ENCODE measurements at places on chromosomes 12 and 14.
A peak's percentile ranks its signal among the peaks of the same experiment; 100 is the strongest.

- no peak for DNase-seq
Observed at GRCh38 chr14:106120101-106120500, 593.7 kb downstream of the TMEM121 start.

DNA sequence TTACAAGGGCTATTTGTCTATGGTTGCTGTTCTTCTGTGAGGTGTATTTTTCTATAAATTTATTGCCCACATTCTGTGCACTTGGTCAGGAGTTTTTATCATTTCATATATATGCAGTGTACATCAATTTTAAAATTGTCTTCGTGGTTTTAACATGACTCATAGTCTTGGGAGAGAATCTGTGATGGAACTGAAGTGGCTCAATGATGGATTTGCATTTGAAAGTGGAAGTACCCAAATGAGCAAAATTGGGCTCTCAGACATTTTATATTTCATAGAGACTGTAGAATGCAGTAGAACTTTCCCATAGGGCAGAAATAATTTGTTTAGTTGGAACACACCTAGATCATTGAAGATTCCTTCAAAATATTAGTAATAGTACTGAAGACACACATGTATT, 1.9 kb upstream of the SCFD1 start:
- peak; percentile 33 for DNase-seq

GRCh38 chr12:98533723-98534251, 18.4 kb downstream of the TMPO start:
- DNase-seq, result peak; percentile 44

DNA sequence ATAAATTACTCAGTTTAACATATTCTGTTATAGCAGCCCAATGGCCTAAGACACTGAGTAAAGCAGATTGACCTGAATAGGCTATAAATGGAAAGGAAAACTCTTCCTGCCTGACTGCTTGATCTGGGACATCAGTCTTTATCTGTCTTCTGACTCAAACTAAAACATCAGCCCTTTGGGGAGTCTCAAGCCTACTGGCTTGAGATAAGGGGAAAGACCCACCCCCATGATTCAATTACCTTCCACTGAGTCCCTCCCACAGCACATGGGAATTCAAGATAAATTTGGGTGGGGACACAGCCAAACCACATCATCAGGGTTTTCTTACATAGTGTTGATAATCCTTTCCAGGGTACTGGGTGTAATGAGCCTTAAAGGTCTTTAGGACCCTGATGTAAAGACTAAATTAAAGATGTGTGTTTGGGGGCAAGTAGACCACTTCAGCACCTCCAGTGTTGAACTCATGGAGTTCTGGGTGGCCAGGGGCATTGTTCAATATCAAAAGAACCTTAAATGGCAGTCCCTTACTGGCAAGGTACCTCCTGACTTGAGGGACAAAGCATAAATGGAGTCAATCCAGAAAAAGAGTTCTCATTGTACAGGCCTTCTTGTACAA, 67.8 kb downstream of the TSHR start:
- DNase-seq, result no peak

DNA sequence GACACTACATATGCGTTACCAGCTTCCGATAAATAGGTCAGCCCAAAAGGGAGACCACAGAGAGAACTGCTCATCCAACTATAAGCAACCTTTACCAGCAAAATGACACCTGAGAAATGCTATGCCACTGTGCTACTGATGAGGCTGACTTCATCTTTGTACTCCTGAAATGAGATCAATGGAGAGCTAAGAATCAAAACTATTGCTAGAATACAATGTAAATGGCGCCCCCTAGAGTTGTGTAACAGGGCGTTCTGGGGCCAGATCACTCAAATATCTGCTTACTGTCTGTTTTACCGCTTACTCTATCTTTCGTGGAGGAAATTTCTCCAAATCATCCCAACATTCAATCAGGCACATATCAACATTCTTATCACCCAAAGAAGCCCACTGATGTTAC, 4.6 kb downstream of the ZNF384 start:
- no peak for DNase-seq

DNA sequence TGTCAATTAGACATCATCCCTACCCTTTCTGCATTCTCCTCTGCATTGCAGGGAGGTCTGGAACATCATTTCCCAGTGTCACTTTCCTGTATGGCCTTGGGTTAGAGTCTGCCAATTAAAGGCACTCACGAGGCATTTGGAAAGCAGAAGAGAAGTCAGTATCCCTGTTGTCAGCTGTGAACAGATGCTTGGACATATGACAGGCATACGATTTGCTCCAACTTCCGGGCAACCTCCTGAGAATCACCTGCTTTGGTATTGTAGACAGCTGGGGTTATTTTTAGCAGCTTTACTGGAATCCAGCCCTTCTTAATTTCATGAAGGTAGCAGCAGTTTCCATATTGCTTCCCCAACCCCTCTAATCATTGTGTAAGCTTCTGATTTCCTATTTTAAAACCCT, 88.7 kb upstream of the DHRS4 start:
- DNase-seq, result no peak

DNA sequence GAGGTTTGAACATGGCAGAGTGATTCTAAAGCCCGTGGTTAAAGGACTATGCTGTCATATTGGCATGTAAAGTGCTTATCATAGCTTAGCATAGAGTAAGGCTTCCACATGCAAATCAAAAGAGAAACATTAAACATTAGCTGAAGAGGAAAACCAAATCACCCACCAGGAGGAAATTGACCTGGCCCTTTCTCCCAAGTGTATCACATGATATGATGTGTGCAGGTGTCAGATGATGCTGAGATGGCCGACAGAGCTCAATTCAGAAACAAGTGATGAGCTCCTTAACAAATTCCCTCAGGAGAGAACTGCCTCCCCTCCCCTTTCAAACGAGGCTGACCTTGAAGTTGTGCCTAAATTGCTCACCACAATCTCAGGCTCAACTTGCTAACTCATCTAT, 217.1 kb upstream of the BTG1 start:
- DNase-seq, result no peak

DNA sequence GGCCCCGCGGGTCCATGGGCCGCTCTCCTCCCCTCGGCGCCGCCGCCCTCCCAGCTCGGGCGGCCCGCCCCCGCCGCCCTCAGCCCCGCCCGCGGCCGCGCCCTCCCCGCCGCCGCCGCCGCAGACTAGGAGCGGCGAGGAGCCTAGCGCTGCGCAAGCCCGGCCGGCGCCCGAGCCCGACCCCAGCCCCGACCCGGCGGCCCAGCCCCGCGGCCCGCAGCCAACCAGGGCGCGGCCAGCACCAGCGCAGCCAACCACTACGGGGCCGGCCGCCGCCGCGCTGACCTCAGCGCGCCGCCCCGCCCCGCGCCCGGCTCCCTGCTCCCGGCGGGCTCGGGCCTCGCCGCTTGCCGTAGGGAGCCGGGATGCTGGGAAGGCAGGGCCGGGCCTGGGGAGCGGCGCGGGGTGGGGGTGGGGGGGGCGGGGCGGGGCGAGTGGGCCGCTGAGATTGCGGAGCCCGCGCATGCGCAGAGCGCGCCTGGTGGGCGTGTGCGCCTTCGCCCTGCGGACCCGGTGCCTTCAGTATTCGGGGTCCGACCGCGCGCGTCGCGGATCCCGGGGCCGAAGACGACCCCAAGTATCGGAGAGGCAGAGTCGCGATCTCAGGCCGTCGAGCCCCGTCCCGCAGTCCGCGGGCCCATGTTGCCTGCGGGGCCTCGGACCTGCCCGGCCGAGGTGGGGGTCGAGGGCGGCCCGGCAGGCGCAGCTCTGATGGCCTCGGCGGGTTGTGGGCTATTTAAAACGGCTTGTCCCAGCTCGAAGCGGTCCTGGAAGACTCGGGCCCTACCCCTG, at the start of gene CDC42BPB:
Gene CDC42BPB (minus strand): TSS at position 178 of the 792 bp plus-strand sequence. CDS start 376 bp downstream, outside the sequence.
- peak; percentile 99 for DNase-seq
